ENCODE measurements at places on chromosomes 2 and 18. TPM values are rescaled to one million over a fixed set of nuclear protein-coding genes. Genes with fewer than 3 reads are reported as not detected.

ASTL gene
- polyA plus RNA-seq = 0.23 TPM

TCF23 gene
- 0.50 TPM for polyA plus RNA-seq

- DNase-seq = no peak
Observed at GRCh38 chr18:53417003-53417402, 807.5 kb downstream of the MBD2 start.

DNA sequence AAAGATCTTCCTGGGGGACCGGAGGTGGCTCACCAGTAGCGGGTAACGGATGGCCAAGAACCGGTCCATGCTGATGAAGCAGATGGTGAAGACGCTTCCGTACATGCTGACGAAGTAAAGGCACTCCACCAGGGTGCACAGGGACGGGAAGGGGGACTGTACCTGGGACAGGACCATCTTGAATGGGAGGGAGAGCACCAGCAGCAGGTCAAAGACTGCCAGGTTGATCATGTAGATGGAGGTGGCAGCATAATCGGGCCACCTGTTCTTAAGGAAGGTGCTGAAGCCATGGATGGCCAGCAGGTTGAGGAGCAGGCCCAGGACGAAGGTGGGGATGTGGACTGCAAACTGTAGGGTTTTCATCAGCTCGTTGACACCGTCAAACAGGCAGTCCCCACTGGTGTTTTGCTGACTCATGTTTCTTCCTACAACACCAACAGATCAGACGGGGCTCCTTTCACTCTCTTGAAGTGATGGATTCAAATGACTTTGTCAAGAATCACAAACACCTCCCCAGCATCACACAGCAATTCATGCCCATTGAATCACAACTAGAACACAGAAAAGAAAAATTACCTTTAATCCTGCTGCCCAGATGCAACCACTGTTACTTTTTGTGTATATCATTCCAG lies 14.4 kb downstream of the GPR55 start:
- no peak for DNase-seq

- DNase-seq = no peak
Observed at GRCh38 chr2:185967335-185967734, 228.7 kb downstream of the FSIP2 start.

GRCh38 chr2:138841459-138841858 lies 61.3 kb upstream of the NXPH2 start:
- DNase-seq = no peak
